ENCODE measurements at places on chromosomes 4 and X.

GRCh38 chr4:108717386-108717785 is 45.5 kb downstream of the ETNPPL start:
- no peak for DNase-seq

DNA sequence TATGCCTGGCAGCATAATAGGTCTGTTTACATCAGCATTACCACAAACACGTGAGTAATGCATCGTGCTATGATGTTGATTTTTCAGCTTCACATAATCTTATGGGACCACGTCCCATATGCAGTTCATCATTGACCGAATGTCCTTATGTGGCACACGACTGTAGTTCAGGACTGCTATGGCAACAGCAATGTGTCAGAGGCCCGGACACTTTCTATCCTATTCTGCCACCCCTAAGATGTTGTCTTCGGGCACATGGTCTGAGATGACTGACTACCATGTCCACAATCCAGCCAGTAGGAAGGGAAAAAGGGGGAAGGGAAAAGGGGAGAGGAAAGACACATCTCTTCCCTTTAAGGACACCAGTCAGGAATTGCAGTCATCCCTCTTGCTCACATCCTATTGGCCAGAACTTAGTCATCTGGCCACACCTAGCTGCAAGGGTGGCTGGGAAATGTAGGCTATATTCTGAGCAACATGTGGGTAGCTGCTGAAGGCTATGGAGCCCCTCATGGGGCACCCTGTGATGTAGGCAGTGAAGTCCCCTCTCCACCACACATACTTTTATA is 196.0 kb upstream of the RBPJ start:
- peak; percentile 35 for DNase-seq

- no peak for DNase-seq
These were observed 33.1 kb downstream of the KDM6A start for GRCh38 chrX:44906041-44906440.

DNA sequence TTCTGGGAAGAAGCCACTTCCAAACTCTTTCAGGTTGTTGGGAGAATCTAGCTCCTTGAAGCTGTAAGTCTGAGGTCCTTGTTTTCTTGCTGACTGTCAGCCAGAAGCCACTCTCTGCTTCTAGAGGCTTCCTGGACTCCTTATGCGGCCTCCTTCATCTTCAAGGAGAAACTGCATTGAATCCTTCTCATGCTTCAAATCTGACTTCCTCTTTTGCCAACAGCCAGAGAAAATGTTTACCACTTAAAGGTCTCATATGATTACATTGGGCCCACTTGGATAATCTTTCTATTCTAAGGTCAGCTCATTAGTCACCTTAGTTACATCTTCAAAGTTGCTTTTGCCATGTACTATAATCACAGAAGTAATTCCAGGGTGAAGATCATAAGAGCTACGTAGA is 327.0 kb downstream of the HNRNPD start:
- no peak for DNase-seq

- no peak for DNase-seq
These were observed 32.7 kb upstream of the NKRF start for GRCh38 chrX:119638725-119639471.

- DNase-seq = no peak
These were observed 143.9 kb downstream of the RPS6KA6 start for GRCh38 chrX:84044051-84044450.

DNA sequence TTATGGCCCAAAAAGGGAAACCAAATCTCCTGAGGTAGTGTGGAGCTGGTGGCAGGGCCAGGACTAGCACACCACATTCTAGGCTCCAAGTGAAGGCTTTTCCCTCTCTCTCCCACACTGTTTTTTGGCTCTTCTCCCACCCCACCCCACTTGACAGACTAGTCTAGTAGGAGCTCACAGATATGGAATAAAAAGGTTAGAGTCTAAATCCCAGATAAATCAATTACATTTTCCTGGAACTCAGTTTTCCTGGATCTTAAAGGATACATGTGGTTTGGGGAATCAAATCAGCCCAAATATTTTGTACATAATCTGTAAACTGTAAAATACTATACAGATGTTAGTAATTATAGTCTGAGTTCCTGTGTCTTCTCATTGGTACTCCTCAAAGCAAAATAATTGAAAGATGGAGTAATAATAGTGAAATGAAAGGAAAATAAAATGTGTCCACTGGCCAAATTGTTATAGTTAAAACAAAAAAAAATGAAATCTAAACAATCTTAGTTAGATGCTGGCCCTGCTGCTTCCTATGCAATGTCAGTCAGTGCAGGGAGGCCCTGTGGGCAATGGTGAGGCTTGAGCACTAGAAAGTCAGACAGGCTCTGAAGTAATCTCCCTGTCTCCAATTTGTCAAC is 370.4 kb upstream of the CPEB2 start:
- DNase-seq = no peak

GRCh38 chr4:167383291-167383690 is 149.0 kb upstream of the SPOCK3 start:
- no peak for DNase-seq

- no peak for DNase-seq
These were observed 59.9 kb downstream of the SNX25 start for GRCh38 chr4:185269286-185269685.

GRCh38 chr4:127007305-127007704 is 625.5 kb upstream of the INTU start:
- no peak for DNase-seq

GRCh38 chr4:81965454-81965853 is 408.3 kb downstream of the HNRNPD start:
- DNase-seq = no peak

GRCh38 chrX:110108381-110108821 is 105.5 kb downstream of the TMEM164 start:
- no peak for DNase-seq

DNA sequence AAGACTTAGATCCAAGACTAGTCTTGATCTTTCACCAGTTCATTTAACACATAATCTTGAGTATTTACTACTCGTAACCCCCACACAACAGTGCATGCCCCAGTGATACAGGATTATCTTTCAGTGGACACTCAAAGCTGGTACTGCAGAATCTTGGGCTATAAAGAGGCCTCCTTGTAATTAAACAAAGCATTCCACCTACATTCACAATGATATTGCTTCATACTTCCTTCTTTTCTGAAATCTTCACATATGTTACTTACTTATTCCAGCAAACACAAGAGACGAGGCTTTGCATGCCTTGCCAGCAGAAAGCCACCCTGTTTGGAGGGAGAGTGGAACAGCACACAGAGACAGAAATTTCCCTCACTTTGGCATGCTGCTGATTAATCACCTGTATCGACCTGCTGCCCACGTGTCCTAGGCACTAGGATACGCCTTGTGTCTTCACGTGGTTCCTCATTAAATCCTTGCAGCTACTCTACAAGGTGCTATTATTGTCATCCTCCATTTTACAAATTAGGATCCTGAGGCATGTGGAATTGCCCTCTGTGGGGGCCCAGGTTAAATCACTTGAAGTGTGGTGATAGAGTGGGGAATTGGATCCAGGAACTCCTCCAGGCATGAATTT is 77.3 kb downstream of the FAM184B start:
- no peak for DNase-seq

DNA sequence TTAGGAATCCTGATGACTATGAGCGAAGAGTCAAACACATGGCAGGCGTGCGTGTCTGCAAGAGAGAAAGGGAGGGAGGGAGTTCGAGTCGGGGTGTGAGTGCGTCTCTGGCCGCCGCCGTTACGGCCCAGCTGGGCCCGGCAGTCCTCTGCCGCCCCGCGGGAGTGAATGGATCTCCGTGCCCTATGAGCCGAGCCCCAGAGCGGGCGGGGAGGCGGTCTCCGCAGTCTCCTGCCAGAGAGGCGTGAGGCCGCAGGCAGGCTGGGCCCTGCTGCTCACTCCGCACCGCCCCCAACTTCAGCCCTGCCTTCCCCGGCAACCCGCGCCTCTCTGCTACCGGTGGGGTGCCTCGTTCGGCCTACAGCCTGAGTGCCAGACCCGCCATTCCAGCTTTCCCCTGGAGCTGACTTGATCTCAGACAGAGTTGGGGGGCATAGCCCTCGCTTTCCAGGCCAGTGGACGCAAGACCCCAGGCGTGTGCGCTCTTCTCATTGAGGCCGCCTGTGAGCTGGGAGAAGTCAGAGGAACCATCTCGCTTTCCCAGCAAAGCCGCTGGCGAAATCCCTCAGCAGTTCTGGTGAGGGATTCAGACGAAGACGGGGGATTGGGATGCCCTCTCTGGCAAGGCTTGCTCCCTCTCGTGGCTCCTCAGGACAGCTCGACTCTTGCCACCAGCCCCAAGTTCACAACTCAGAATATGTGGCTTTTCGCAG is 1.4 kb downstream of the SLC16A2 start:
- DNase-seq = peak; percentile 60
